Ureter (tissue), 1 donor: ENCODE measurements at places on chromosomes 6 and 20. TPM values are rescaled to one million over a fixed set of nuclear protein-coding genes. Genes with fewer than 3 reads are reported as not detected.

DNA sequence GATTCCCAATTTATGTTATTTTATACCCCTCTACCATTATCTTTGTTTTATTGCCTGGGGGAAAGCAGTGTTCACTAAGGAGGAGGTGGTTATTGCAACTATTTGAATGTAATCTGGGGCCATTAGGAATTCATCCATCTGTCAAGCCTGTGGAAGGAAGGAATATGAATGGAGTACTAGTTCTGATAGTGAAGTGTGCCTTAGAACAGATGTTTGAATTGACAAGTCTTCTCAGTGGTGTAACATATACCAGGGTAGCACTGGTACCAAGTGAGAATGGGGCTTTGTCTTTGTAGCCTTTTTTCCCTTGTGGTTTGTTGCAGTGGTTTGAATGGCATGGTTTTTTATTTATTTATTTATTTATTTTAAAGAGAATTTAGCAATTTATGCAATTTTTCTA, 27.9 kb upstream of the HDAC2 start:
- DNase-seq = no peak

- no peak for DNase-seq
Measured at GRCh38 chr20:60365064-60365666, 406.9 kb downstream of the CDH26 start.

The MYCT1 gene
- 11.5 TPM for total RNA-seq

The PSORS1C1 gene
- total RNA-seq = 0.10 TPM

The TMEM217 gene
- total RNA-seq = 1.2 TPM

DNA sequence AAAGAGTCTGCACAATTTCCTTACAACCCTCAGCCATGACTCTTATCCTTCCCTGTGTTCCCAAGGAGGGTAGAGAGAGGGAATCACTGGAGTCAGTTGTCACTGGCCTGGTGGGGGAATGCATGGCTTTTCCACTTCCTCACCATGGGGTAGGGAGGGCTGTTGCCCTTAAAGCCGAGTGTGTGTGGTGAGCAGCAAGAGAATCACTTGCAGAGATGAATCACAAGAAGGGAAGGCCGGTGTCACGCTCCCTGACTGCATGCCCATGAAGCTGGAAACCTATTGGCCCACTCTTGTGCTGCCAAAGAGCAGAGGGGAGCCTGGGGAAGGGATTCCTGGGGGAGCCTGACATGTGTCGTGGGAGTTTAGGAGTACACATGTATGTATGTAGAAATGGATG, 18.1 kb upstream of the BMP6 start:
- no peak for DNase-seq

DNA sequence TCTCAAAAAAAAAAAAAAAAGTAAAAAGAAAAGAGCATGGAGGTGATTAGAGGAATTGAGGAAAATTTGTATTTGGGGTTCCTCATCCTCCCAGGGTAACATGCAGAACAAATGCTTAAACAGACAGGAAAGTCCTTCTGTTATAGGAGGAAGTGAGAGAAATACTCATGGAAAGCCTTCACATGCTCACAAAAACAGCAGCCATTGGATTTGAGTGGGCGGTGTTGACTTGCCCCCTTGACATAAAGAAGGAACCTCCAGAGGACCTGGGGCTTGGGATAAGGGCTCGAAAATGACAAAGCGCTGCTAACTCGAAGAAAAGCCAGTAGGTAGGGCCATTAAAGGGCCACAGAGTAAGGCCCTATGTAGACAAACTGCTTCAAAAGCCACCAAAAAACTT, 17.5 kb upstream of the SAMHD1 start:
- no peak for DNase-seq

DNA sequence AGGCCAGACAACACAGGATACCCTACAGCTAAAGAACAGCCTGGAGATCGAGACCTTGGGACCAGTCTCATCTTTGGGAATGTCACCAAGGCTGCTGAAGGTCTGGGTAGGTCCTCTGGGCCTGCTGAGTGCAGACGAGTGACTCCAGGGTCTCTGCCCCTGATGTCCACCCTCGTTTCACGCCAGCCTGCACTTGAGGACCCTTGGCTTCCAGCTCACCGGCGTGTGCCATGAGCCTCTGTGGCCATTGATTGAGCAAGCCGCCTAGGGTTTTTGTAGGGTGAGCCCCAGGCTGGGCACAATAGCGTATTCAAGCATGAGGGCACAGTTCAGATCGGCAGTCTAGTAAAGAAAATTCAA, 4.3 kb downstream of the BPHL start:
- no peak for DNase-seq

DNA sequence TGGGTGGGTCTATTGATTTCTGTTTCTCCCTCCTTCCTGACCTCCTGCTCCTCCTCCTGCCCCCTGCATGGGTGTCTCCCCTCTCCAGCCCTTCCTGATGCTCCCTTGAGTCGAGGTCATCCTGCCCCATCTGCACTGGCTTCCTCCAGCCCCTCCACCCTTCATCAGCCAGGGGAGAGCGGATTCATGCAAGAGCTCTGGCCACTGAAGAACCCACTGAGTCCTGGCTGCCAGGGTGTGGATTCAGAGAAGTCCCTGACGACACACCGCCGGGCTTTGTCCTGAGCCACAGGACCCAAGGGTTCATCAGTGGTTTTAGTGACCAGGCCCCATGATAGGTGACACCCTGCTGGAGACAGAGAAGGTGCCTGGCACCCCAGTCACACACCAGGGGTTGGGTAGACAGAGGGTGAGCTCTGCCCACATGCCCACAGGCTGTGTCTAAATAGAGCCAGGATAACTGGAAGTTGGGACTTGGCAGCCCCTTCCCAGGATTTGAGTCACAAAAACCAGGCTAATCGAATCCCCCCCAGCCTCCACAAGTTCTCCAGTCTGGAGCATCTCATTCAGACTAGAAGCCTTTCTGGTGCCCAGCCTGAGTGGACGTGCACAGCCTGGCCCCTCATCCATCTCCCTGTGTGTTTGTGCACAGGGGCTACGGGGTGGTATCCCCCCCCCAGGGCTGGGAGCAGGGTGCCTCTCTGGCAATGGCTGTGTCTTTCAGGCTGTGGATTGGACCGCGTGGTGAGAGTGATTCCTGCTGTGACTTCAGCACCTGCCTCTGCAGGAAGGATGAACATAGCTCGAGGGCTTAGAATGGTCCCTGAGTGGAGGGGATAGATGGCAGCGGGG, 1.2 kb downstream of the GFRA4 start:
- DNase-seq = no peak

The SLC35F1 gene
- 0.91 TPM for total RNA-seq

The ITPA gene
- total RNA-seq = 69.7 TPM

DNA sequence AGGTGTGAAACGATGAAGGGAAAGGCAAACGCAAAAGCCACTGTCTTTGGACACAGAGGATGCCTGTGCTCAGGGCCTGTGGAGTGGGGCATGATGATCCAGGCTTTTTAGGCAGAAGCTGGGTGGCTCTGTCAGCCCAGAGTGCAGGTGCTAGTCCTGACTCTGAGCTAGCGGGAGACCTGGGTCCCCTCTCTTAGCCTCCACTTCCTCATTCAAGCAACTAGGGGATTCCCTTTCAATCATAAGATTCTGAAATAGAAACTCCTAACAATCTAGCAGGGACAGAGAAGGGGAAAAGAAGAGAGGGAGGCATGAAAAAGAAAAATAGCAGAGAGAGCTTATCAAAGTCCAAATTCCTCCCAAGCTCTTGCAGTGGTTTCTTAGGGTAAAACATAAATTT, 7.6 kb upstream of the HIVEP2 start:
- DNase-seq = no peak
